ENCODE measurements at places on chromosomes 7 and 10. TPM values are rescaled to one million over a fixed set of nuclear protein-coding genes. Genes with fewer than 3 reads are reported as not detected.

DNA sequence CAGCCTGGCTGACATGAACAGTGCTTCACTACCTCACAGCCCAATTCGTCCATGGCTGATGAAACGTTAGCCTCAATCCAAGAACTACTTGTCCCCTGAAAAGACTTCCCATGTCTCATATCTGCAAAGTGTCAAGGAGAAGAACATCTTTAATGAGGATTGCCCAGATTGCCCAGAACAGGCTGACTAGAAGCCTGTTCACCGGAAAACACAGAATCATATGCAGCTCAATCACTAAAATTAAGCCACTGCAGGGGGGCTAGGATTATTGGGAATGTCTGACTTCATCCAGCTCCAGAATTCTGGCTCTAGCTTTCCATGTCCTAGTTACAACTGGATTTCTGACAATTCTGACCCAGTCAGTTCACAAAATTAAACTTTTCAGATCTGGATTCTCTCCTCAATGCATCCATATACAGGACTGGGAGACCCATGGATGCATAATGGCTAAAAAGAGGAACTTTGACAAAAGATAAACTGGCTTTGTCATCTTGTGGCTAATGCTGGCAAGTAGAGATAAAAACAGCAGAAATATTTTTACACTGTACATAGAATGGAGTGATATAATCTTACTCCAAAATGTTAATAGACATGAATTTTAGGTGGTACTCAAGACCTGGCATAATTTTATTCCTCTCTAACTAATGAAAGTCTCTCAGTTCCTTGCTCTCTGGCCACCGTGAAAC is 467.0 kb upstream of the POT1 start:
- no peak overlapping the region for H3K4me3 ChIP-seq
- H3K4me1 ChIP-seq, result no peaks in the 10 kb centered on the region
- no peak overlapping the region for H3K27ac ChIP-seq
- no peaks in the 10 kb centered on the region for H3K36me3 ChIP-seq
- no peak for DNase-seq
- H3K27me3 ChIP-seq, result no peaks in the 10 kb centered on the region

Gene EIF5AL1
- total RNA-seq, result 2.7 TPM

Gene CALCR
- total RNA-seq, result not detected

DNA sequence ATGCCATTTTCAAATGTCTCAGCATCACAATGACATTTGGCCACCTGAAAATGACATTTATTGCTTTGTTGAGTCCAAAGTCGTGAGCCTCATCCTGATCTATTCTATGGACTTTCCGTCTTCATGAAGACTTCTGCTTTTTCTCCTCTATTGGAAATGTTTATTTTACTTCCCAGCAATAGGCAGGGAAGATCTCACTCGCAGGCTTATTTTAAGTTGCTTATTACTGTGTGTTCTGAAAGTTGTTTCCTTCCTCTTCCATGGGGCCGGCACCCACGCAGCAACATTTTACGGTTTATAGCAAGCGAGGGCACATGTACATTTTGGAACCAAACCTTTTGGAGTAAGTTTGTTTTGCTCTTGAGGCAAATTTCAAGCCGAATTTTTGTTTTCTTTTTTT is 221.0 kb upstream of the KLF6 start:
- H3K27ac ChIP-seq, result no peak overlapping the region
- H3K36me3 ChIP-seq, result no peaks in the 10 kb centered on the region
- no peaks in the 10 kb centered on the region for H3K27me3 ChIP-seq
- H3K4me1 ChIP-seq, result no peaks in the 10 kb centered on the region
- no peak for DNase-seq
- no peak overlapping the region for H3K4me3 ChIP-seq

GRCh38 chr7:155992538-155992937 is 180.3 kb upstream of the SHH start:
- no peak overlapping the region for H3K27ac ChIP-seq
- no peak for DNase-seq
- no peaks in the 10 kb centered on the region for H3K36me3 ChIP-seq
- H3K4me3 ChIP-seq, result no peak overlapping the region

Gene NCF1
- not detected for total RNA-seq

DNA sequence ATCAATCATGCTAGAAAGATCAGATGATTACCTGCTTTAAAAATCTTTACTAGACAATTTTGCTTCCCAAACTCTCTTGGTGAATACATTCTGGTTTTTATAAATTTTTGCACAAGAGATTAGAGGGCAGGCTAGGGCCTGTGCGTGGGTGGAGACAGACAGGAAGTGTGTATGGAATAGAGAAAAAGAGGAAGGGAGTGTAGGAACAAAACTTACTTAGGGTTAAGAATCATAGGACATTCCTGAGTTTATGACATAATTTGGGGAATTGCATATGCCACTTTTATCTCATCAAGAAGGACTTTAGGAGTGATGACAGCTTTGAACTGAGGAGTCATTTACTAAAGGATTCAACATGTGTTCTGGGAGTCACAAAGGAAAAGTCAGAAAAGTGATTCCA is 31.3 kb downstream of the LAMB1 start:
- H3K4me1 ChIP-seq, result peaks cover 24% of the 10 kb centered on the region
- peak overlapping the region; percentile 78 for H3K27ac ChIP-seq
- H3K4me3 ChIP-seq, result no peak overlapping the region
- peaks cover 55% of the 10 kb centered on the region for H3K36me3 ChIP-seq

Gene PANK1
- total RNA-seq, result 18.5 TPM

DNA sequence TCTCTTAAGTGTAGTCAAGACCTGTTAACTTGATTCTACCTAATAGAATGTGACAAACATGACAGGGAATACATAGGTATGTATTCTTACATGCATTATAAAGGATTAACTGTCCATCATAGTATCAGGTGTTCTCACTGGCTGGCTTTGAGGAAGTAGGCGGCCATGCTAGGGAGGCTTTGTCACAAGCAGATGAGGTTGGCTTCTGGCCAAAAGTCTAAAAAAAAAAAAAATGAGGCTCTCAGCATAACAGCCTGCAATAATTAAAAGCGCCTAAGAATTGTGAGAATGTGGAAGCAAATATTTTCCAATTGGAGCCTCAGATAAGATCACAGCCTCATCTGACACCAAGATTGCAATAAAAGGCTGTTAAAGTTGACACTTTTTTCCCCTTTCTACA is 1256.8 kb upstream of the SORCS1 start:
- no peak overlapping the region for H3K4me3 ChIP-seq
- H3K36me3 ChIP-seq, result no peaks in the 10 kb centered on the region
- H3K27me3 ChIP-seq, result no peaks in the 10 kb centered on the region
- no peaks in the 10 kb centered on the region for H3K4me1 ChIP-seq

Gene MOGAT3
- not detected for total RNA-seq

GRCh38 chr7:147151661-147152060 is 1035.1 kb downstream of the CNTNAP2 start:
- no peaks in the 10 kb centered on the region for H3K27me3 ChIP-seq
- no peak overlapping the region for H3K27ac ChIP-seq
- H3K36me3 ChIP-seq, result no peaks in the 10 kb centered on the region
- no peaks in the 10 kb centered on the region for H3K4me1 ChIP-seq
- H3K4me3 ChIP-seq, result no peak overlapping the region

- H3K36me3 ChIP-seq, result no peaks in the 10 kb centered on the region
- no peaks in the 10 kb centered on the region for H3K27me3 ChIP-seq
- H3K4me3 ChIP-seq, result no peak overlapping the region
- no peak for DNase-seq
Observed at GRCh38 chr7:16586081-16586874, 59.3 kb downstream of the ANKMY2 start.

- H3K4me1 ChIP-seq, result peaks cover 7% of the 10 kb centered on the region
- H3K27ac ChIP-seq, result no peak overlapping the region
- no peaks in the 10 kb centered on the region for H3K27me3 ChIP-seq
- no peak for DNase-seq
- peaks cover 88% of the 10 kb centered on the region for H3K36me3 ChIP-seq
Observed at GRCh38 chr10:119575991-119576390, 20.8 kb downstream of the TIAL1 start.

DNA sequence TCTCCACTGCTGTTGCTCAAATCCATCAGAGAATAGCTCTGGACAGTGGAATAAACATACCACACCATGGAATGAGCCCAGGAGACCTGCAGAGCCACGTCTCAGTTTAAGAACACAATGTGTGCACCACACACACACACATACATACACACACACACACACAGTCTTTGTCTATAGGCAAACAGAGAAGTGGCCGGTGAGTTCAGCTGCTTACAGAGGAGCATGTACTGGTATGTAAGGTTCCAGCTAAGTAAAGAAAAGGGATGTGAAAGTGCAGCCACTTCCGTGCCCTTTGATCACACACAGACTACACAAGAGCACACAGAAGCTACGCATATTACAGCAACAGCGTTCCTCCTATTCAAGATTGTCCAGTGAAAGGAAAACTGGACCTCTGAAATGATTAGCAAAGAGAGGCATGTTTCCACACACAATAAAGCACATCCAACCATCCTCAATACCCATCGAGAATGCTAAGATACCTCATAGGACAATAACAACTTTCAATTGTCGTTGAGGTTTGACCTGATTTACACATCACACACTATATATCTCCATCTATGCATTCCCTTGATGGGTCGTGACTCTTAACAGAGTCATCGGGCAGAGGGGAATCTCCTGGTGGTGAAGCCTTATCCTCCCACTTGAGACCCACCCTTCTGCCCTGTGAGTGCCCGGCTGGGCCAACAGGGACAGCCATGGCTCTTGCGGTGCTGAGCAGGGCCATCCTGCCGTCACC is 23.6 kb downstream of the SLC35B4 start:
- no peaks in the 10 kb centered on the region for H3K27me3 ChIP-seq
- H3K36me3 ChIP-seq, result no peaks in the 10 kb centered on the region
- no peak for DNase-seq

Gene C10orf67
- 0.50 TPM for total RNA-seq

DNA sequence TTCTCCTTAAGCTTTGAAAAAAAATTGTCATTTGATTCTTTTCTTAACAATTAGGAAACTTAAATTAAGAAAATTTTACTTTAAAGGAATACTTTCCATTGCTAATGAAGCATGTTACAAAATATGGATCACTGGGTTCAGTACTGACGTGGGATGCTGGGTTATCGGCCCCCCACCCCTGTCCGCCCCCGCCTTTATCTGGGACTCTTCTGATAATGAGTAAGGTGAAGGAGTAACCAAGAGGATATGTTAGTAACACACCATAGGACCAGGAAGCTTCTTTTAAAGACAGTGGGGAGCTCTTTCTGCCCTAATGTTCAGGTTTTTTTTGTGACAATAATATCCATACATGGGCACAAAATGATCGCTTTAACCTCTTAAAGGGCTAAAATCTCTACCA is 29.7 kb downstream of the BEND7 start:
- H3K4me3 ChIP-seq, result no peak overlapping the region
- H3K4me1 ChIP-seq, result no peaks in the 10 kb centered on the region
- no peaks in the 10 kb centered on the region for H3K36me3 ChIP-seq

DNA sequence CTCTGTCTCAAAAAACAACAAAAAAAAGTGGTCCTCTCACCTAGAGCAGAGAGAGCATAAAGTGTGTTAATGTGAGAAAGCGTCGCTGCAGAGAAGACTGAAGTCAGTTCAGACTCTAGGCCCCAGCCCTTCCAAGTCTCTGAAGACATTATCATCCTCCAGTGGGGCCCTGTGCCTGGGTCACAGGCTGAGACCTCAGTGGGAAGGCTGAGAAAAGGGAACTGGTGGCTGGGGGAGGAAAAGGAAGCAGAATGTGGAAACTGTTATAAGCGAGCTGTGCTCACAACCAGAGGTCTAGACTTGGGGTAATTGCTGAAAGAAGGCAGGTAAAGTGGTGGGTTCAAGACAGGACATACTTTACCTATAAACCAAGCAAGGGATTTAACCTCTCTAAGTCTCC is 4.9 kb upstream of the RRP12 start:
- H3K4me3 ChIP-seq, result no peak overlapping the region
- no peaks in the 10 kb centered on the region for H3K27me3 ChIP-seq
- peaks cover 4% of the 10 kb centered on the region for H3K4me1 ChIP-seq
- no peaks in the 10 kb centered on the region for H3K36me3 ChIP-seq
- H3K27ac ChIP-seq, result no peak overlapping the region

GRCh38 chr10:67779465-67780203 is 58.4 kb downstream of the DNAJC12 start:
- H3K4me1 ChIP-seq, result peaks cover 3% of the 10 kb centered on the region
- H3K27me3 ChIP-seq, result no peaks in the 10 kb centered on the region
- no peak overlapping the region for H3K27ac ChIP-seq
- H3K36me3 ChIP-seq, result no peaks in the 10 kb centered on the region
- peak; percentile 85 for DNase-seq

DNA sequence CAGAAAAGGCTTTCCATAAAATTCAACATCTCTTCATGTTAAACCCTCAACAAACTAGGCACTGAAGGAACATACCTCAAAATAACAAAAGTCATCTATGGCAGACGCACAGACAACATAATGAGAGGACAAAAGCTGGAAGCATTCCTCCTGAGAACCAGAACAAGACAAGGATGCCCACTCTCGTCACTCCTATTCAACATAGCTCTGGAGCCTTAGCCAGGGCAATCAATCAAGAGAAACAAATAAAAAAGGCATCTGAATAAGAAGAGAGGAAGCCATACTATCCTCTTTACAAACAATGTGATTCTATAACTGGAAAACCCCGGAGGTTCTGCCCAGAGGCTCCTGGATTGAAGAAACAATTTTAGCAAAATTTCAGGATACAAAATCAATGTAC is 251.0 kb downstream of the MALRD1 start:
- H3K27ac ChIP-seq, result no peak overlapping the region
- no peak overlapping the region for H3K4me3 ChIP-seq
- DNase-seq, result no peak
- no peaks in the 10 kb centered on the region for H3K4me1 ChIP-seq
- H3K36me3 ChIP-seq, result no peaks in the 10 kb centered on the region
- H3K27me3 ChIP-seq, result no peaks in the 10 kb centered on the region

- H3K27me3 ChIP-seq, result no peaks in the 10 kb centered on the region
- peak; percentile 19 for DNase-seq
- H3K36me3 ChIP-seq, result no peaks in the 10 kb centered on the region
- no peak overlapping the region for H3K27ac ChIP-seq
- H3K4me1 ChIP-seq, result no peaks in the 10 kb centered on the region
Observed at GRCh38 chr10:74683067-74683466, 143.3 kb upstream of the KAT6B start.

Gene ZNF92
- 24.6 TPM for total RNA-seq

GRCh38 chr10:56622335-56622973 is 261.4 kb upstream of the ZWINT start:
- no peak overlapping the region for H3K27ac ChIP-seq
- H3K4me1 ChIP-seq, result no peaks in the 10 kb centered on the region
- H3K36me3 ChIP-seq, result no peaks in the 10 kb centered on the region
- H3K27me3 ChIP-seq, result no peaks in the 10 kb centered on the region

- DNase-seq, result no peak
- H3K27ac ChIP-seq, result no peak overlapping the region
- no peaks in the 10 kb centered on the region for H3K36me3 ChIP-seq
- no peaks in the 10 kb centered on the region for H3K27me3 ChIP-seq
Observed at GRCh38 chr7:136878878-136879277, 10.4 kb downstream of the CHRM2 start.

DNA sequence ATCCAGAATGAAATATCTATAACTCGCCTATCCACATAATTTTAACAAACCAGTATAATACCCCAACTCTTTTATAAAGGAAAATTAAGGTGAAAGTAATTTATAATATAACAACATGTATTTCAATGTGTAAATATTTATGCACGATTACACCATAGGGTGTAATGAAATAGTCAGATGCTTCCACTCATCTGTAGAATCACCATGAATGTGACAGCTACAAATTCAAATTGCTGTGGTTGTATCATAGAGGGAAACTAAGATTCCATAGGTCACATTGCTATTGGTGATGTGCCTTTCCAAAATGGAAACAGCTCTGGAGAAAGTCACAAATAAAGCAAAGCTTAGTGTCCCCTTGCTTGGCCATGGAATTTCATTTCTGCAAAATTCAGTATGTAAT is 95.7 kb downstream of the CPED1 start:
- no peaks in the 10 kb centered on the region for H3K27me3 ChIP-seq
- DNase-seq, result no peak
- no peak overlapping the region for H3K4me3 ChIP-seq
- H3K4me1 ChIP-seq, result no peaks in the 10 kb centered on the region
- H3K27ac ChIP-seq, result no peak overlapping the region

Gene FAM25C
- not detected for total RNA-seq

Gene BTAF1
- 43.4 TPM for total RNA-seq
